Renal pelvis (tissue), 12 donors: ENCODE measurements at places on chromosomes 16 and 17.

DNA sequence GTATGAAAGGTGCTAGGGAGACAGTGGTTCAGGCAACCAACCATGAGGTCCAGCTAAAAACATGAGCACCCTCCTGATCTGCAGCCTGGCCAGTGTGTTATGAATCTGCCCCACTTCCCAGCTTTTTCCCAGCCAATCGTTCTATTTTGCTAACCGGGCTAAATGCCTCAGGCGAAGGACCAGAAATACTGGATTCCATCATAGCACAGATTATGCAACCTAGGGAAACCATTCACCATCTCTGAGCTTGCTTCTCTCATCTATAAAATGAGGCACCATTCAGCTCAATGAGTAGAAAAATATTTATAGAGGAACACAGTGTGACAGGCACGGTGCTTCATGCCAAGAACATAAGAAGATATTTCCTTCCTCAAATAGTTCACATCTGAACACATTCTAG is 45.2 kb upstream of the NUDT7 start:
- no peak for DNase-seq

GRCh38 chr17:31629696-31630470 is 229.2 kb downstream of the COPRS start:
- DNase-seq = no peak

- DNase-seq = no peak
These were observed 1.6 kb downstream of the RANGRF start for GRCh38 chr17:8290043-8290442.

DNA sequence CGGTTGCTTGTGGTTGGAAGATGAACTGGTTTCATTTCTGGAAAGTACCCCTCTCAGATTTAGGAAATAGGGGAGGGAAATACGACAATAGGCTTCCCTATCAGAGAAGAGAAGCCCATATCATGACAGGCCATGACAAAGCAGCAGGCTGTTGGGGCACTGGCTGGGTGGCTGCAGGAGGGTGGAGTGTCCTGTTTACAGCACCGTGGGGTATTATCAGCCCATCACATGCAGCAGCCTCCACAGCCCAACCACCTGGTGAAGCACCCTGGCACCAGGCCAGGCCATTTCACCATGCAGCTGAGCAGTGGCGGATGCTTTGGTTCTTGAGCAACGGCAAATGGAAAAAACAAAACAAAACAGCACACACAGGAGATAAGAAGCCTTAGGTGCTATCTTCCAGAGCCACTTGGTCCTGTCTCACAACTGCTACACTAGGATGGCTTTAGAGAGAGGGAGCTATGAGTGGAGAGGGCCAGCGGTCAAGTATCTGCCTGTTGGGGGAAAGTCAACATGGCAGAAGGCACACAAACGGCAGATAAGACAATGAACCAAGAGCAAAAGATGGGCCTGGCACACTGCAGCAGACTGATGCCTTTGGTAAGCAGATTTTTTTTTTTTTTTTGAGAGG is 24.2 kb downstream of the FAM117A start:
- DNase-seq = no peak

DNA sequence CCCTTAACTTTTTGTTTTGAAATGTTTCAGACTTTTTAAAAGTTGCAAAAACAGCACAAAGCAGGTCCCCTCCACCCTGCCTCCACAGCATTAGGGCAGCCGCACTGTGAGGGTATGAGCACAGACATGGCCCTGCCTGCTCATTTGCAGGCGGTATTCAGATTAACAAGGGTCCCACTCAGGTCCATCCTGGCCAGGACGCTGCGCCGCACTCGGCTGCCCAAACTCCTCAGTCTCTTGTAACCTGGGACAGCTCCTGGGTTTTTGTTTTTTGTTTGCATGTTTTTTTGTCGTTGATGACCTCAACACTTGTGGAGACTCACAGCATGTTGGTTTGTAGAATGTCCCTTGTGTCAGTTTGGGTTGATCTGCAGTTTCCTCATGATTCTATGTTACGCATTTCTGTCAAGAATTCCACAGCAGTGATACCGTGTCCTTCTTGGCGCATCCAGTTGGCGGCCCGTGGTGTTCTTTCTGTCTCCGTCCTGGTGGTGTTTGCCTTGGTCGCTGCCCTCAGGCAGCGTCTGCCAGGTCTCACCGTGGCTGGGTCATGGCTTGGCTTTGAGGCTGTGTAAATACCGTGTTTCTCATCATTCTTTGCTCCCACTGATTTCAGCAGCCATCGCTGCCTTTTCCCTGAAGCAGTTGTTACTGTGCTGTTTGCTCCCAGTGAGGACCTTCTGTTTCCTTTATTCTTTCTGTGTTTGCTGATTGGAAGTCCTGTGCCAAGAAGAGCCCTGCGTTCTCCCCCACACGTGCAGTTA is 18.5 kb downstream of the CRAMP1 start:
- DNase-seq = no peak

GRCh38 chr17:65047941-65048340 is 8.6 kb downstream of the GNA13 start:
- DNase-seq = no peak
